Cardiac muscle cell (in vitro differentiated cells and primary cell): ENCODE measurements at places on chromosomes 5 and 9. TPM values are rescaled to one million over a fixed set of nuclear protein-coding genes. Genes with fewer than 3 reads are reported as not detected.

- H3K27me3 ChIP-seq = no peaks in the 10 kb centered on the region
- H3K27ac ChIP-seq = peak overlapping the region; percentile 4
- no peak overlapping the region for H3K4me3 ChIP-seq
- peaks cover 8% of the 10 kb centered on the region for H3K4me1 ChIP-seq
- DNase-seq = no peak
- H3K36me3 ChIP-seq = no peaks in the 10 kb centered on the region
Observed at GRCh38 chr9:92480291-92480771, 2.0 kb downstream of the ASPN start.

- peak overlapping the region; percentile 83 for H3K4me3 ChIP-seq
- peaks cover 24% of the 10 kb centered on the region for H3K4me1 ChIP-seq
- peaks cover 11% of the 10 kb centered on the region for H3K36me3 ChIP-seq
Observed at GRCh38 chr5:69367697-69368279, 1.5 kb downstream of the AK6 start.

- H3K27ac ChIP-seq = no peak overlapping the region
- H3K4me1 ChIP-seq = no peaks in the 10 kb centered on the region
- peak; percentile 48 for DNase-seq
- no peak overlapping the region for H3K4me3 ChIP-seq
- no peaks in the 10 kb centered on the region for H3K36me3 ChIP-seq
- H3K27me3 ChIP-seq = no peaks in the 10 kb centered on the region
Observed at GRCh38 chr9:75197561-75197960, 109.2 kb downstream of the OSTF1 start.

- no peak overlapping the region for H3K4me3 ChIP-seq
- no peak for DNase-seq
- H3K36me3 ChIP-seq = no peaks in the 10 kb centered on the region
Observed at GRCh38 chr5:42940853-42941252, 99.3 kb downstream of the ANXA2R start.

- DNase-seq = no peak
- H3K27me3 ChIP-seq = no peaks in the 10 kb centered on the region
- no peak overlapping the region for H3K4me3 ChIP-seq
- no peak overlapping the region for H3K27ac ChIP-seq
Observed at GRCh38 chr5:153594785-153595184, 104.3 kb downstream of the GRIA1 start.

- no peak overlapping the region for H3K4me3 ChIP-seq
- DNase-seq = no peak
- H3K36me3 ChIP-seq = no peaks in the 10 kb centered on the region
- H3K4me1 ChIP-seq = no peaks in the 10 kb centered on the region
- no peak overlapping the region for H3K27ac ChIP-seq
Observed at GRCh38 chr5:100970646-100971255, 67.7 kb upstream of the ST8SIA4 start.

- H3K36me3 ChIP-seq = no peaks in the 10 kb centered on the region
- H3K27ac ChIP-seq = no peak overlapping the region
- H3K4me1 ChIP-seq = peaks cover 61% of the 10 kb centered on the region
- H3K4me3 ChIP-seq = no peak overlapping the region
Observed at GRCh38 chr9:124764774-124765438, 6.2 kb downstream of the NR6A1 start.

- H3K4me1 ChIP-seq = no peaks in the 10 kb centered on the region
- no peak overlapping the region for H3K4me3 ChIP-seq
- no peaks in the 10 kb centered on the region for H3K36me3 ChIP-seq
- no peak for DNase-seq
- H3K27me3 ChIP-seq = no peaks in the 10 kb centered on the region
Observed at GRCh38 chr5:141822144-141822543, 56.1 kb downstream of the PCDH1 start.

GRCh38 chr9:81069923-81070322 is 619.4 kb downstream of the TLE1 start:
- H3K27me3 ChIP-seq = no peaks in the 10 kb centered on the region
- no peaks in the 10 kb centered on the region for H3K4me1 ChIP-seq
- H3K36me3 ChIP-seq = no peaks in the 10 kb centered on the region
- no peak for DNase-seq

DNA sequence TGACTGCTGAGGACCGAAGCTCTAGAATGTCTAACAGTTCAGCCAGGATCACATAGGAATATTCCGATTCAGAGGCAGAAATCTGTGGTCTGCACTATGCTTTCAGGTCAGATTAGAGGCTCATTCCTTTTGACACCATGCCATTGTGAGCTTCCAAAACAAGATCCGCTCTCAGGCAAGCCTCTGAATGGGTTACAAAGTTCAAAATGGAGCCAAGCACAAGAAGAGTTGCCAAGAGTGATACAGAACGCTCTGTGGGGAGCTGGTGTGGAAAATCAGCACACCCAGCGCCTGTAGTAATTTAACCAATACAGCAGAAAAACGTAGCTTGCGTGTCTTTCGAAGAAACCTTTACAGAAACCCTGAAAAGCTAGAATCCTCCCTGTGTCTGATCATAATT is 33.3 kb upstream of the FAT2 start:
- no peak overlapping the region for H3K27ac ChIP-seq
- H3K36me3 ChIP-seq = no peaks in the 10 kb centered on the region
- no peaks in the 10 kb centered on the region for H3K27me3 ChIP-seq
- H3K4me1 ChIP-seq = peaks cover 4% of the 10 kb centered on the region
- no peak overlapping the region for H3K4me3 ChIP-seq

DNA sequence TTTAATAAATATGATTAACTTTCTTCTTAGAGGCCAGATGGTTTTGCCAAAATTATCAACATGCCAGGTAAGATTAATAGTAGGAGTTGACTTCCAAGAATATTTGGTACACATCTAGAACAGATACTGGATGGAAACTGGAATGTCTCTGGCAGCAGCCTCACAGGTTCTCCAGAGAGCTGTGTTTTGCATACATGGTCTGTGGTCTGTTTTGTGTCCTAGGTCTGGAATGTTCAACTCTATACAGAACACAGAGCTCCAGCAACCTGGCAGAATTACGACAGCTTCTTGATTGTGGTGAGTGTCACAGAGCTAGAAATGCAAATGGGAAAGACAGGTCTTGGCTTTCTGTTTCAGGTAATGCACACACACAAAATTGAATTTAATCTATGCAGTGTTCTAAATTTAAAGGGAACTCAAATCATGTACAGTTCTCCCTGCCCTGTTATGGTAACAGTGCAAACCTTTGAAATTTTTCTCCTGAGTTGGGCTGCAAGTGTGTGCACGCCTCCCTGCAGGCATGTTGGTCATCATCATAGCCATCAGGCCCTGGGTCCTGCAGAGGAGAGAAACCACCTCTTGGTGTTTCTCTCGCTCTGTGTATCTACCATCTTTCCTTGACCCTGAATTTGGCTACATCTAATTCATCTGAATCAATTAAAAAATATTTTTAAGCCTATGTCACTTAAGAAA is 58.3 kb downstream of the PIK3R1 start:
- H3K36me3 ChIP-seq = no peaks in the 10 kb centered on the region
- H3K27me3 ChIP-seq = no peaks in the 10 kb centered on the region
- H3K27ac ChIP-seq = peak overlapping the region; percentile 49
- DNase-seq = no peak

Gene C9orf152
- not detected in 2 replicates for total RNA-seq

Gene SLC34A1
- total RNA-seq = not detected in 2 replicates

Gene SLC24A2
- total RNA-seq = 0.09 TPM in 1 of 2 replicates, not detected in the other

Gene ADAMTS2
- total RNA-seq = 2.5 and 8.8 TPM in 2 replicates

Gene ABITRAM
- 7.6 and 9.3 TPM in 2 replicates for total RNA-seq

Gene ACTBL2
- total RNA-seq = not detected in 2 replicates

Gene WDR38
- total RNA-seq = not detected in 2 replicates

Gene GKAP1
- 8.1 and 11.7 TPM in 2 replicates for total RNA-seq

Gene KCNMB1
- 1.9 and 2.9 TPM in 2 replicates for total RNA-seq

Gene PPP6C
- total RNA-seq = 16.5 TPM in 2 replicates

Gene SLC36A2
- not detected in 2 replicates for total RNA-seq

Gene TGFBI
- total RNA-seq = 2.9 and 9.0 TPM in 2 replicates

Gene PCDHGA10
- 4.5 and 7.3 TPM in 2 replicates for total RNA-seq

Gene PPP2R2B
- total RNA-seq = 14.1 and 21.1 TPM in 2 replicates
